ENCODE measurements at places on chromosomes 2 and 18.

DNA sequence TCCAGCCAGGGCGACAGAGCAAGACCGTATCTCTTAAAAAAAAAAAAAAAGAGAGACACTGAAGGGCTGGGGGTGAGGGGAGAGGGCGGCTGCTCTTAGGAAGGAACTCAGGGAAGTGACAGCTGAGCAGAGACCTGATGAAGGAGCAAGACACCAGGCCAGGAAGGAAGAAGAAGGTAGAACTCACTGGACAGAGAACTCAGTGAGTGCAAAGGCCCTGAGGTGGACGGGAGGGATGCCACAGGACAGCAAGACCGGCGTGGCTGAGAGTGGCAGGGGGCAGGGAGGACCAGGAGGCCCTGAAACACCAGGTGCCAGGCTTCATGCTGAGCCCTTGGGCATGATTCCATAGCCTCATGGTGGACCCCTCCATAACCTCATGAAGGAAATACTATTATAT is 18.2 kb downstream of the BIN1 start:
- DNase-seq, result no peak

DNA sequence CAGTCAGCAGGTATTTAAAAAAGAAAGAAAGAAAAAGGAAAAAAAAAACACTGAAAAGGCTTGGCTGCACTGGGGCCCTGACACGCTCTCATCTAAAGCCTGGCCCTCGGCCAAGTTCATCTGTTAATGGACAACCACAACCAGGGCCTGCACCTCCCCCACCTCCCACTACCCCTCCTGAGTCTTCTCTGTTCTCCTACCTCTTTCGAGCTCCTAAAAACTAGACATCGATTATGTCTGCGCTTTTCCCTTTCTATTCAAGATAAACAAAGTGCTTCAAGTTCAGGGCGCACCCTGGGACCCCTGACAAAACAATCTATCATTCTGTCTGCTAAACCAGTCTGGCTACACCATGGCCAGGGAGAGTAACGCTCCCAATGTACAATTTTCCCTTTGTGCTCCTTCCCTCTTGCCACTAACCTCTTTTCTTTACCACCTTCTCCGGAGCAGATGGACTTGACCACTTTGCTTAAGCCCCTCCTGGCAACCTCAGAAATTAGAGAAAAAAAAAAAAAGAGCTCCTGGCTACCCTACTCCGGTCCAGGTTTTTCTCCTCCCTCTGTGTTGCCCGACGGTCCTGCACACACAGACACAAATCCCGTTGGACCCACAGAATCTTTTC is 22.7 kb downstream of the BCL11A start:
- no peak for DNase-seq

GRCh38 chr2:62231541-62231940 is 35.6 kb downstream of the B3GNT2 start:
- no peak for DNase-seq

GRCh38 chr2:85400541-85401463 is 9.4 kb downstream of the CAPG start:
- DNase-seq, result no peak

DNA sequence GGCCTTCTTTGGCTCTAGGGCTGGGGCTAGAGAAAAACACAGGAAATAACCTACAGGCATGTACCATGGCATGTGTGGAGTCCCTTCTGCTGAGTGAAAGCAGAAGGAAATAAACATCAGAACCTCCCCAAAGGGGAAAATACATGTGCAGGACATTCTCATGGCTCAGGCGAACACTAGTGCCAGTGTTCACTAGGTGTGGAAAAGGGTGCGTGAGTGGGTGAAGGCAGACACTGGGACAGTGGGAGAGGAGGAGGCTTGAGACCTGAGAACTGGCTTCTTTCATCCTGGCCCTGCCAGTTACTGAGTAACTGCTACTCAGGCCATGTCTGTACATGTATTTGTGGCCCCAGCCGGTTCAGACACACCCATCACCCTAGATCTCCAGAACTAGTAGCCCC is 268.2 kb downstream of the PRKCE start:
- DNase-seq, result no peak

GRCh38 chr2:118805064-118805690 is 42.3 kb downstream of the EN1 start:
- DNase-seq, result no peak

DNA sequence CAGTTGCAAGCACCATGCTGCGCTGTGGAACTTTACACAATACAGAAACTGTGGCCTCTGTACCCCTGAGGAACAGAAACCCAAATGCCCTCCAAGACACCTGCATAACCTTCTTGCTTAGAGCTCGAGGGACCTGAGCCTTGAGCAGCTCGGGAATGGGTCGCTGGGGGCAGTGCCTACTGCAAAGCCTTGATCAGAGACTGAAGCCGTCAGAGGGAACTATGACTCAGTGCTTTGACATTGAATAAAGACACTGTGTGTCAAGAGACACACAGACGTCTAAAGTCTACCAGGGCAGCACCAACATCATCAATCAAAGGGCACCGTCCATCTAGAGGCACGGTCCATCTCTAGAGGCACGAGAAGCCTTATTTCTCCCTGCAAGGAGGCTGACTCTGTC is 30.6 kb downstream of the GPR45 start:
- DNase-seq, result no peak

GRCh38 chr18:73948497-73948896 is 199.1 kb downstream of the FBXO15 start:
- no peak for DNase-seq

DNA sequence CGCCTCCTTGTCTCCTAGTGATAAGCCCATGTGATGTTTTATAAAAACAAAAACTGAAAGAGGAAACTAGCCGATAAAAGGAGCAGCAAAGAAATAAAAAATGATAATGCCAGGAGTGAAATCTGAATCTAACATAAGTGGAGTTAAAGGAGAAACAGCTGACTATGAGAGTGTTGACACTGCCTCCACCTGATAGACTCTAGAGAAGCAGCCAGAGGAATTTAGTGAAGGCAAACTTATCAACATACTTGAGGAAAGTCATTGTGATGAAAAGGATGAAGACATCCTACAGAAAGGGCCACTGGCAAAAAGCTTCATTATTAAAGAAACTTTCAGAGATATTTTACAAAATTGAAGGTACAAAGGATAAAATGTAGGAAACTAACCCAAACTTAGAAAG is 1.9 kb downstream of the M1AP start:
- DNase-seq, result no peak

- no peak for DNase-seq
Measured at GRCh38 chr2:238727585-238728329, 120.1 kb upstream of the TWIST2 start.

GRCh38 chr2:216201692-216202306 is 92.7 kb downstream of the XRCC5 start:
- no peak for DNase-seq

DNA sequence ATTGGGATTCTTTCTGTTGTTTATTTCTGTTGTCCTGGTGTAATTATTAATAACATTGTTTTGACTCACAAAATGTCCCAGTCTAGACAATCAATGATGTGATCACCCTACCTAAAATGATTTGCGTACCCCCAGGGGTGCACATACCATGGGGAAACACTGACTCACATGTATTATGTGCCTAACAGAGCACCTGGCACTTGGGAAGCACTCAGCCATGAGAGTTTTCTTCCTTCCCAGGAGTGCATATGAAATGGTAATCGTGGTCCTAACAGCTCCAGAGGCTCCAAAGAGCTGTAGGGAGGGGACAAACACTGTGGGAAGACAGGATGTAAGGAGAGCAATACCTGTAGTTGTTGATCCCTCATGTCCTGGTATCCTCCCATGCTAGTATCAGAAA is 187.8 kb upstream of the ERBB4 start:
- no peak for DNase-seq

GRCh38 chr18:29311580-29311979 is 1134.7 kb upstream of the CDH2 start:
- DNase-seq, result no peak

DNA sequence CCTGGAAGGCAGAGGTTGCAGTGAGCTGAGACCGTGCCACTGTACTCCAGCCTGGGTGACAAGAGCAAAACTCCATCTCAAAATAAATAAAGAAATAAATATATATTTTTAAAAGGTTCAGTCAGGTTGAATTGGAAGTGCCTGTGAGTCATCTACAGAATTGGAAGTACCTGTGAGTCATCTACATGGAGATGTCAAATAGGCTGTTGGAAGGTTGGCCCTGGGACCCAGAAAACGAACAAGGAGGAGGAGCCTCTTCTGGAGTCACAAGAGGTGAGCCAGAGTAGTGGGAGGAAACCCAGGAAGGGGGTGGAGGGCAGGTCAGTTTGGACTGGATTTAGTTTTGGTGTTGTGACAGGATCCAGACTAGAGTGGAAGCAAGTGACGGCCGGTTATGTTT is 15.2 kb upstream of the SCYGR1 start:
- DNase-seq, result no peak

DNA sequence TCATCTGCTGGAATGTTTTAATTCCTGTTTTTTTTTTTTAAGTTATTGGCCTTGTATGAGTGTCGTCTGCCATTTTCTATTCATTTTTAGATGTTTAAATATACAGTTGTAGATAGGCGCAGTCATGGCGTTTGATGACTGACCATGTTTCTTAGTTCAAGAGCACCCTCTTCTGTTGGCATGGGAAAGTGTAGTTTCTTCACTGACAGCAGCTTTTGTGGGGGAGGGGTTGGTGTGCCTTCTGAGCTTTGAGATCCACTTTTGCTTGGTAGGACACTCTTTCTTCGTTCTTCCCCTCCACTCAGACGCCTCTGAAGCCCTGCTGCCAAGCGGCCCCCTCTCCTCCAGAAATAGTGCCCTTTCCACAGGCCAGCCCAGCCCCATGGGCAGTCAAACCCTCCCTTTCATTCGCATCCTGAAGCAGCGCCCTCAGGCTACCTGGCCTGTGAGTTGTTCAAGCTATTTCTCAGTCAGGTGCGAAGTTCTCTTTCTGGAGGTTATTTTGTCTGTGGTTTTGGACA is 492.0 kb downstream of the TNS1 start:
- peak; percentile 31 for DNase-seq

GRCh38 chr2:138187221-138187620 is 222.9 kb downstream of the HNMT start:
- DNase-seq, result no peak

- DNase-seq, result peak; percentile 76
Measured at GRCh38 chr18:48913201-48913600, 37.6 kb downstream of the SMAD7 start.

DNA sequence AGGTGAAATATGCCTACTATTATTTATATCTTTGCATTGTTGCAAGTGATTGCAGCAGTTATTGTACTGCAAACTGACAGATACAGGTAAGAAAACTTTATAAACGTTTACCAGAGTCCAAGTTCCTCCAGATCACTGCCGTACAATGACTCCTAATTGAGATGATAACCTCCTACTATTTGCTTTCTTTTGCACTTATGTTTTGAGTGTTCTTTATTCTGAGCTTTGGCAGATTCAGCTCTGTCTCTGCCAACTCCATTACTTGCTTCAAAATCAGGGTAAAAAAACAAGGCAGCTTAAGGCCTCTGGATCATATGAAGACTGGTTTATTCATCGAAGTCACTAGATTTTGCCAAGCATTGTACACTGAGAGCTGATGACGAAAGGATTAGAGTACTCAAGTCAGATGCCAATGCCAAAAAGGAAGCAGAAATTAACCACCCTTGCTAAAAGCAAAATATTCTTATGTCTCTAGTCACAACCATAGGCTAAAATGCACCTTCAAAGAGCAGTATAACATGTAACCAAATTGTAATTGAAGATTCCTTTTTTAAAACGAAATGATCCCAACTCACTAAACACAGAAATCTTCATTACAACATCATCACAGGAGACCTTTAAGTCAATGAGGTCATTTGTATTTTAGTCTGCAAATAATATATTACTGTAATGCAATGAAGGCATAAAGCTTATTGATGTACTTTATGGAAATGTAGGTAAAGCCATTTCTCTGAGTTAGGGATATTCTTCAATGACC is 10.5 kb upstream of the IKZF2 start:
- DNase-seq, result no peak

- DNase-seq, result no peak
Measured at GRCh38 chr2:196758474-196759377, 40.8 kb downstream of the GTF3C3 start.

DNA sequence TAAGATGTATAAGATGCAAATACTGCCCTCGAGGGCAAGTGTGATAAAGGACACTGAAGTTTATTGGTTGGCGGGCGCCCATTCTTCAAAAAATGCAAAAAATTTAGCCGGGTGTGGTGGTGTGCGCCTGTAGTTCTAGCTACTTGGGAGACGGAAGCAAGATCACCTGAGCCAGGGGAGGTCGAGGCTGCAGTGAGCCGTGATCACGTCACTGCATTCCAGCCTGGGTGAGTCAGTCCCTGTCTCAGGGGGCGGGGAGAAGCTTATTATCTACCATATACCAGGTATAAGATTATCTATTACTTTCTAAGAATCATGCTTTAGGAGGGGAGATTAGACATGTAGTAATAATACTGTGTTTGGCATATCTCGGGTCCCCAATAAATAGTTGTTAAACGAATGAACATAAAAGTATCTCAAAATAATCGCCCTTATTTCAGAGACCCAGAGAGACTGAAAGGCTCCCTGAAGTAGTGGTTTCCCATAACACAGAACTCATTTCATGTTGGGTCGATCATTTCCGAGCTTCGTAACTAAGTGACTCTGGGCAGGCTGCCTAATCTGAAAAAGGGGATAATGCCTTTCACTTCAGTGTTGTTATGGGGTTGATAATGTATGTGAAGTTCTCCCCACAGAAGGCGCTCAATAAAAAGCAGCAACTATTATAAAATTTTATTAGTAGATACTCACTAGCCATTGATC is 1.2 kb upstream of the SELENOI start:
- DNase-seq, result no peak
